ENCODE measurements at places on chromosomes 4 and X.

- DNase-seq = no peak
Measured at GRCh38 chrX:56803850-56804681, 75.0 kb downstream of the NBDY start.

DNA sequence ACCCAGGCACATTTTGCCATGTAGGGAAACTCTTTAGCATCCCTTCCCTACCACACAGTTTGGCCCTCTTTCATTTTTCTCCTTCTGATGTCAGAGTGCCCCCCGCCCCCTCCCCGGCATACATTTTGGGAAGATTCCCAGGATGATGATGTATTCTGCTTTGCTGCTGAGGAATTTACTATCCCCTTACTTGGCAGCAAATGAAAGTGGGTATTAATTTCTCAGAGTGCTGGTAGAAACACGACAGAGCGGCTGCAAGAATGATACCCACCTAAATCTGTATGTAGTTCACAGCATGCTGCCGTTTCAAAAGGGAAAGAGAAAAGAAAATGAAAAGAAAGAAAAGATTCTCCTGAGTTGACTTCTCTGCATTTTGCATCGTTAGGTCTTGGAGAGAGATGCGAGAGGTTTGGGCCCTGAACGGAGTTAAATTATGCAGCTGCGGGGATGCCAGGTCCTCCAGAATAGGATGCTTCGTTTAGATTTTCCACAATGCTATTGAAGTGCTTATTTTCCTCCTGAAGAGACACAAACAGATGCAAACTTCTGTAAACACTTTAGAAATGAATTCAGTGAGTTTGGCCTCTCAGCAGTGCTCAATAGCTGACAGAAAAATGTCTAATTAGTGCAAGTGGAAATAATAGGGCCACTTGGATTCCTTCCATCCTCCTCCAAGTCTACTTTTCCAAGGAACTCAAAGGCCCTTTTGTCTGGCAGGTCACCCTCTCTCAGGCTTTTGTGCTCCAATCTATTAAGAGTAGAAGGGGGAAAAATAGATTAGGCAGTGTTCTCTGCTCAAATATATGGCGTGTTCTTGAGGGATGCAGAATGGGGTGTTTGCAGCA, 106.2 kb downstream of the ALPK1 start:
- DNase-seq = no peak

GRCh38 chr4:137521053-137521452, 11.2 kb downstream of the PCDH18 start:
- DNase-seq = no peak

GRCh38 chr4:18106620-18107019, 85.1 kb upstream of the LCORL start:
- DNase-seq = no peak

DNA sequence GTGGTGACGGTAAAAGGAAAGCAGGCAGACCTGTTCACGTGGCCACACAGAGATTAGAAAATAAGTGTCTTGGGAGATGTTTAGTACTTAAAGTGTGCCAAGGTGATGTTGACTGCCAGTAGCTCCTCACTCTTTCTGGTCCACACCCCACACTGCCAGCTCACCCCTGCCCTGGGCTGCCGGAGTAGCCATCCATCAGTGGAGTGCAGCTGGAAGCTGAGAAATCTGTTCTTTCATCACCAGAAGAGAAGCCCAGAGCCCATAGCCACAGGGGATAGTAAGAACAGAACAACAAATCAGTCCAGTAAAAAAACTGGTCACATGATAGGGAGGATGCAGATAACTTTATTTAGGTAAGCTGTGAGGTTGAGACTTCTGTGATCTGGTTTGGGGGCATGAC, 64.1 kb downstream of the WWC2 start:
- no peak for DNase-seq

GRCh38 chrX:132489578-132490419, 961 bp upstream of the MBNL3 start:
- DNase-seq = no peak

DNA sequence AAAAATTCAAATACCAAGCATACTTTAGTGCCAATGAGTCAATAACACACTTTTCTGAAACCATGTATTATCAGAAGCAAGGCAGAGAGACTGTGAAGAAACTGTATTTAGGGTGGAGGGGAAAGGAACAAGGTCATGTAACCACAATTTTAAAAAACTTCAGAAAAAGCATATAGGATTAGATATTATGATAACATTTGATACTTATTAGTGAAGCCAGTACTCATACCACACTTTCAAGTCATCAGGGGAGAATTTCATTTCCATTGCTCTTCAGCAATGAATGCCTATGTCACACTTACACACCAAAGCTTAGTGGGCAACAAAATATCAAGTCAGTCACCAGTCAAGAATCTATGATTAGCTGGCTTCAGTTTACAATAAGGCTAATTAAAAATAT, 602.2 kb downstream of the IL15 start:
- DNase-seq = peak; percentile 53

DNA sequence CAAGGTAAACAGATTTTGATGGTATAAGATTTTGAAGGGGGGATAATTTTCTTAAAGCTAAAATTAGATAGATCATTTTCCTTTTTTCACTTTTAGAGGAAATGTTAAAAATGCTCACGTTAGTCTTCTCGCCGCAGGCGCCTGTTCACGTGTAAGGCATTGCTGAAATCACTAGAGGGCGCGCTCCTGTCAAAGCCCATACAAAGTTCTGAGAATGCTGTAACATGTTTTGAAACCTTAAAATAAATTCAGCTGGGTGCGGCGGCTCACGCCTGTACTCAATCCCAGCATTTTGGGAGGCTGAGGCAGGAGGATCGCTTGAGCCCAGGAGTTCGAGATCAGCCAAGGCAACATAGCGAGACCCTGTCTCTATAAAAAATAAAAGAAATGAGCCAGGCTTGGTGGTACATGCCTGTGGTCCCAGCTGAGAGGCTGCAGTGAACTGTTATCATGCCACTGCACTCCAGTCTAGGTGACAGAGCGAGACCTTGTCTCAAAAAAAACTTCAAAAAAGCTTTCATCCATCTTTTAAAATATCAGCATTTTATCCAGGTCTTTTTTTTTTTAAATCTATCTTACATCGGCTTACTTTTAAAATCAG, 138.0 kb downstream of the RBMX2 start:
- DNase-seq = peak; percentile 4

GRCh38 chr4:160020804-160021203, 917.9 kb downstream of the RAPGEF2 start:
- DNase-seq = no peak

DNA sequence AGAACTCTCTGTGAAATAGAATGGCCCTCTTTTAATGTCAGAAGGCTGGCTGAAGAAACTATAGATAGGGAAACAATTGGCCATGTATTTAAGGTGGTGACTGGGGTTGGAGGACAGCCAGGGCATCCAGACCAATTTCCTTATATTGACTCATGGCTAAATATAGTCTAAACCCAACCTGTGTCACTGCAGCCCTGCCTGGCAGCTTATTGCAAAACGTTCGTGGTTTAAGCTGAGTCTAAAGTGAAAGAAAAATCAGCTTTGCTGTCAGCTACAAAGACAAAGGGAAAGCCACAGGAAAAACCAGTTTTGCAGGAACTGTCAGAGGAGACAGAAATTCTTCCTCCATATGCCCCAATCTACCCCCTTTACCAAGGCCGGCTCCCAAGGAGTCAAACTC, 902.8 kb upstream of the NDST4 start:
- DNase-seq = peak; percentile 70

DNA sequence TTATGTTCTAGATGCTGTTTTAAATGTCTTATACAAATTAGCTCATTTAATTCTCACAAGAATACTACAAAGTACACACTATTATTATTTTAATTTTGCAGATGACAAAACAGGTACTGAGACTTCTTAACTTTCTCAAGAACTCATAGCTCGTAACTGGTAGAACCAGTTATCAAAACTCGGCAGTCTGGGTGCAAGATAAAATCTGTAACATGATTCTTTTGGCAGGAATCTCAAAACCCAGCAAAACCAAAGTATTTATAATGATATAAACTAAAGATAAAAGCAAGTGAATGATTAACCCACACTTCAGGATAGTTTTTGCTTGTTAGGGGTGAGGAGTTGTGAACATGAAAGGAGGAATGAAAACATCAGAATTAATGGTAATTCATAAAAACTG, 27.6 kb downstream of the CLNK start:
- DNase-seq = peak; percentile 69

- DNase-seq = no peak
Measured at GRCh38 chr4:167176723-167177367, 57.4 kb downstream of the SPOCK3 start.

DNA sequence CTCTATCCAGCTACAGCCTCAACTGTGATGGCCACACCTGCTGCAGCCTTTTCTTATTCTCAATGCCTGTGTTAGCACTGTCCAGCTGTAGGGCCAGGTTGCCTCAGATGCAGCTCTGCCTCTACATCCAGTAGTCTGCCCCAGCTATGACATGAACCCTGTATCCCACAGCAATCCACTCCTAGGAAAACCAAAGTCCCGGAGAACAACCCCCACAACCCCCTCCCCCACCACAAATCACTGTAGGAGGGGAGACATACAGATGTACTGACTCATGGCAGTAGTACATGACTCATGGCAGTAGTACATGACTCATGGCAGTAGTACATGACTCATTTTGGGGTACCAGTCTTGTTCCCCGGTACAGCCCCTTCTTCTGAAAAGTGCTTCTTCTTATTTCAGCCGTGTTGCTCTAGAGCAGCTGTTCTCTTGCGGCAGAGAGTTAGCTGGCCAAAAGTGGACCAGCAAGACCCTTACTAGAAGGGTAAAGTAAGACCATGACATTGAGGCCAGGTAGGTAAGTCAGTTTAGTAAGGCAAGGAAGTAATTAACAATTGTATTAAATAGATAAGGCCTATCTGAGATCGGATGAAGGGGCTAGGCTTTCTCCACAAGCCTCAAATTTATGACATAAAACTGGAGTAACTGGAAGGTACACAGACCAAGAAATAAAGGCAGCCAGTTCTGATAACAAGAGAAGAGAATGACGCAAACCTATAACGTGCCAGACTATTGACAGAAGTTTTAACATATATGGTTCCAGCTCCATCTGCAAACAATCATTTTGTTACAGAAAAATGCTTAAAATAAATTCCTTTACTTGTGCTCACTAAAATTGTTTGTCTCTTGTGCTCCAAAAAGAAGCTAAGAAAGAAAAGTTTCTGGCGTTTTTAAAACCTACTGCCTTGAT, 221.4 kb downstream of the TACR3 start:
- DNase-seq = peak; percentile 73

Measured in astrocyte (in vitro differentiated cells and primary cell).